Thyroid gland (tissue), 4 donors: ENCODE measurements at places on chromosomes 5 and 9. TPM values are rescaled to one million over a fixed set of nuclear protein-coding genes. Genes with fewer than 3 reads are reported as not detected.

Gene HRCT1
- 4.3 TPM for total RNA-seq

Gene ACTBL2
- not detected for total RNA-seq

Gene TMC1
- 0.13 TPM for total RNA-seq

Gene ARSI
- total RNA-seq = not detected

Gene MELK
- 0.67 TPM for total RNA-seq

Gene UGT3A1
- not detected for total RNA-seq

Gene NMRK1
- total RNA-seq = 20.8 TPM

Gene SPAAR
- total RNA-seq = 4.7 TPM

Gene NDUFS6
- 69.6 TPM for total RNA-seq

Gene VCAN
- 18.7 TPM for total RNA-seq

Gene SPINK6
- not detected for total RNA-seq

Gene FOXD4
- total RNA-seq = 0.89 TPM

GRCh38 chr9:4617752-4618151 is 44.3 kb upstream of the PLPP6 start:
- no peaks in the 10 kb centered on the region for H3K27me3 ChIP-seq
- H3K4me3 ChIP-seq = no peak overlapping the region
- H3K36me3 ChIP-seq = no peaks in the 10 kb centered on the region

DNA sequence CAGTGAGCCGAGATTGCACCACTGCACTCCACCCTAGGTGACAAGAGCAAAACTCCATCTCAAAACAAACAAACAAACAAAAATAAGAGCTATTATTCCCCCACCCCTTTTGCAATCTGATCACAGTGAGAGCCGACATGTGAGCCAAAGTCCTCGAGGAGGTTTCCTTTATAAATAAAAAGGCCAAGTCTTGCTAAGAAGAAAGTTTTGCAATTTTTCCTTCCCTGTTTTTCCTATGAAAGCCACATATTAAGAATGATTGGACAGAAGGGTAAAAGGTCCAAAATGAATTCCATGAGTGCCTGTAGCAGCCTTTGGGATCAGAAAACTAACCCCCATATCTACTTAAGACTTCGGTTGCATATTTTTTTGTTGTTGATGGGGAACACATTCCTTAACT is 179.7 kb downstream of the TSSK1B start:
- no peaks in the 10 kb centered on the region for H3K27me3 ChIP-seq
- H3K36me3 ChIP-seq = no peaks in the 10 kb centered on the region
- H3K27ac ChIP-seq = no peak overlapping the region
- no peak overlapping the region for H3K4me3 ChIP-seq
- H3K4me1 ChIP-seq = no peaks in the 10 kb centered on the region

DNA sequence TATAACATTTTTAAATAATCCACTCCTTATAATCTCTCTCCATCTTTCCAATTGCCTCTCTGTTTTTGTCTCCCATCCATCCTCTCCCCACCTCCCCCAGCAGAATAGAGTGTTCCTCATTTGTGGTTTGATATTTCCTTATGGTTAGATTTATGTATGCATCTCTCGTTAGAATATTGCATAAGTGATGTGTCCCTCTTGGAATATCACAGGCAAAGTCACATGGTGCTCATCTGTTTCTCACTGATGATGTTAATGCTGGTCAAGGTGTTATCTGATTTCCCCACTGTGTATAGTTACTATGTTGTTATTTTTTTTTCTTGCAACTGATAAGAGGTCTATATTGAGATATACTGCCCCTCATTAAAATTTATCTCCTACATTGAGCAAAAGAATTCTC is 3.1 kb upstream of the LRRC70 start:
- DNase-seq = no peak
- H3K4me3 ChIP-seq = no peak overlapping the region
- peaks cover 9% of the 10 kb centered on the region for H3K4me1 ChIP-seq
- H3K36me3 ChIP-seq = no peaks in the 10 kb centered on the region

- no peaks in the 10 kb centered on the region for H3K4me1 ChIP-seq
- no peaks in the 10 kb centered on the region for H3K27me3 ChIP-seq
- no peaks in the 10 kb centered on the region for H3K36me3 ChIP-seq
- no peak overlapping the region for H3K4me3 ChIP-seq
- no peak for DNase-seq
- no peak overlapping the region for H3K27ac ChIP-seq
These were observed 23.9 kb upstream of the TMC1 start for GRCh38 chr9:72497447-72498046.

DNA sequence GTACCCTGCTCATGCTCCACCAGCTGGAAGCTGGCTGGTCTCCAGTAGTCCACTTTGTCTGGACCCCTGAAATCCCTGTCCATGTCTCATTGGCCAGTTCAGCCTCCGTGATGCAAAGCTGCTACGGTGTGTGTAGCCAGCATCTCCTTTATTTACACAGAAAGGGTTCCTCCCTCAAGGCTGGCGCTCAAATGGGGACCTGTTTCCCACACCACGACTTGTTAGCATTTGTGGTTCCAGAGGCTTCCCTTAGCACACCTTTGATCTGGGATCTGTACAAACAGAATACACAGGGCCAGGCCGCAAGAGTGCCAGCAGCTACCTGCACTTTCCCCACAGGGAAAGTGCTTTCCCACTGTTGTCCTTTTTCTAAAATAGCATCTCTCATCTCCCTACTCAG is 5.7 kb upstream of the SMU1 start:
- H3K27me3 ChIP-seq = no peaks in the 10 kb centered on the region
- H3K36me3 ChIP-seq = no peaks in the 10 kb centered on the region
- no peak overlapping the region for H3K27ac ChIP-seq
- no peak for DNase-seq
- no peak overlapping the region for H3K4me3 ChIP-seq
- no peaks in the 10 kb centered on the region for H3K4me1 ChIP-seq

- H3K27me3 ChIP-seq = no peaks in the 10 kb centered on the region
- DNase-seq = no peak
- no peaks in the 10 kb centered on the region for H3K36me3 ChIP-seq
- H3K4me1 ChIP-seq = no peaks in the 10 kb centered on the region
These were observed 248.7 kb upstream of the SLC30A5 start for GRCh38 chr5:68845131-68845530.

GRCh38 chr9:125404733-125405132 is 143.1 kb downstream of the GAPVD1 start:
- DNase-seq = no peak
- no peak overlapping the region for H3K4me3 ChIP-seq
- H3K4me1 ChIP-seq = peaks cover 4% of the 10 kb centered on the region
- H3K27me3 ChIP-seq = no peaks in the 10 kb centered on the region

DNA sequence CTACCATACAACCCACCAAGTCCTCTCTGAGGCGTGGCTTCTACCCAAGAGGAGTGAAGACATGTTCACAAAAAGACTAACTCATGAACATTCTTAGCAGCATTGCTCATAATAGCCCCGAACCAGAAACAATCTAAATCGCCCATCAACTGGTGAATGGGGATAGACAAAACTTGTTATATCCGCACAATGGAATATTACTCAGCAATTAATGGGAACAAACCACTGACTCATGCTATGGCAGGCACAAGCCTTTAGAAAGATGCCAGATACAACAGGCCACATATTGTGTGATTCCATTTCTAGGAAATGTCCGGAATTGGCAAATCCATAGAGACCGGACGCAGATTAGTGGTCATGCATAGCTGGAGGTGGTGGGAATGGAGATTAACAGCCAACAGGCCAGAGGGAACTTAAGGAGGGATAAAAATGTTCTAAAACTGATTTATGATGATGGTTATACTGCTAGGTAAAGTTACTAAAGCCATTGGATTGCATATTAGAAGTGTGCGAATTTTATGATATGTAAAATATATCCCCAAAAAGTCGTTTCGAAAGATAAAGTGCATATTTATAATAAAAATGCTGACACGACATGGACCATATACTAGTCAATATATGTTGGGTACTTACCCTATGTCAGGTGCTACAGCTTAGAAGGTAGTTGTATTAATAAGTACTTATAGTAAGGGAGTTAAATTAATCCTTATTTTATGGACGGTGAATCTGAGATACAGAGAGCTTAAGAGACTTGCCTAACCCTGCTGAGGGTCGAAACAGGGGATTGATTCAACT is 55.4 kb downstream of the LHX2 start:
- H3K36me3 ChIP-seq = no peaks in the 10 kb centered on the region
- H3K27ac ChIP-seq = no peak overlapping the region
- DNase-seq = no peak
- H3K27me3 ChIP-seq = no peaks in the 10 kb centered on the region

DNA sequence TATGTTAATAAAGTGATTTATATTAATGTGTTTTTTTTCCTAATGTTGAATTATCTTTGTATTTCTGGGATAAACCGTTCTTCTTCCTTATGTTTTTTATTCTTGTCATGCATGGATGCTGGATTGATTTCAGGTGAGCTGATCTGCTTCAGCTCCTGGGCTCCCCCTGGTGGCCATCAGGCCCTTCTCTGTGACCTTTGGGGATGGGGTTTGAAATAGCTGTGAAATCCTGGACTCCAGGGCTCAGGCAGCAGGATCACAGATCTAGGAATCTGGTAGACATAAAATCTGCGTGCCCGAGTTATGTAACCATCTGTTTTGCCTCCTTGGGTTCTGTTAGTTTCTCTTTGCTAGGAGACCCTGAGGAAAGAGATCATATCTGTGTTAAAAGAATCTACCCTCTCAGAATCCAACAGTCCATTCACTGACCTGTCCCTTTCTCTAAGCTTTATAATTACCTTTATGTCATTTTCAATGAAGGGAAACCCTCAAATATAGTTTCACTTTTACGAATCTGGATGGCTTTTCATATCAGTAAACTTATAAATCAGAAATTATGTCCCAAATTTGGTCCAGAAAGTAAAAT is 12.2 kb upstream of the OR13J1 start:
- DNase-seq = peak; percentile 92
- H3K4me3 ChIP-seq = no peak overlapping the region
- no peaks in the 10 kb centered on the region for H3K4me1 ChIP-seq
- H3K27me3 ChIP-seq = no peaks in the 10 kb centered on the region
- no peaks in the 10 kb centered on the region for H3K36me3 ChIP-seq

DNA sequence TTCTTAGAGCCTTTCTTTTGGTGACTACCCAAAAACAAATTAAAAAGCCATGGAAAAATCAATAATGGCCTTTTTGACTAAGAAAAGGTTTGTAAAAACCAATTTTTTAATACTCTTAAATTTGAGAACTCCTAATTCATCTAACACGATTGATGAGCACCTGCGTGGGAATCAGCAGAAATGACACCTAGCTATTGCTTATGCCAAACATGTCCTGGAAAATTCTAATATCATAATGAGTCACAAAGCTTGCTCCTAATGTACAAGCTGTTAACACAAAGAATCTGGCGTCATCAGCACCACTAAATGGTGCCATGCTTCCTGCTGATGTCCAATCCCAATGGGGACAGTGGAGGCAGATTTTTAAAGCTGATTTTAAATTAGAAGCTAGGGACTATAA is 146.2 kb upstream of the LRRTM2 start:
- H3K27ac ChIP-seq = no peak overlapping the region
- no peak for DNase-seq
- no peaks in the 10 kb centered on the region for H3K36me3 ChIP-seq

- H3K4me1 ChIP-seq = no peaks in the 10 kb centered on the region
- no peak overlapping the region for H3K4me3 ChIP-seq
- no peak for DNase-seq
- H3K27ac ChIP-seq = no peak overlapping the region
- no peaks in the 10 kb centered on the region for H3K27me3 ChIP-seq
These were observed 191.2 kb downstream of the FAM170A start for GRCh38 chr5:119820608-119821007.

GRCh38 chr5:159038907-159039306 is 60.8 kb downstream of the EBF1 start:
- DNase-seq = no peak
- no peak overlapping the region for H3K4me3 ChIP-seq
- peak overlapping the region; percentile 45 for H3K27ac ChIP-seq
- H3K4me1 ChIP-seq = no peaks in the 10 kb centered on the region

GRCh38 chr5:171454549-171454948 is 35.1 kb downstream of the FGF18 start:
- peak; percentile 86 for DNase-seq
- peaks cover 14% of the 10 kb centered on the region for H3K4me1 ChIP-seq
- no peaks in the 10 kb centered on the region for H3K27me3 ChIP-seq

DNA sequence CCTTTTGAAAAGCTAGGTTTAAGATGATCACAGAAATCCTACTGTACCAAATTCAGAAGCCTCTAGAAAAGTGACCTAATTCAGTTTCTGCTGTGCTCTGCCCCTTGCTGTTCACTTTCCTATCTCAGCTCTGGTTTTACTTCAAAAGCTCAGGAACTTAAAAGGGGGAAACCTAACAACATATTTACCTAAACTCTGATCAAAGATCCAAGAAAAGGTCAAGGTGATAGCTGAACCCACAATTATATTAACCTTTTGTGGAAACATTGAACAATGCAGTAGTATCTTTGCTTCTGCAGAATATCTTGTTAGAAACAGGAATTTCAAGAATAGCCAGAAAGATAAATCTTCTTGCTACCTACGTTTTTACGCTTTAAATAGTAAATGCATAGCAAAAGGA is 568.5 kb downstream of the PDE4D start:
- DNase-seq = no peak
- H3K27ac ChIP-seq = no peak overlapping the region
- H3K4me3 ChIP-seq = no peak overlapping the region
- H3K4me1 ChIP-seq = no peaks in the 10 kb centered on the region
- no peaks in the 10 kb centered on the region for H3K27me3 ChIP-seq

DNA sequence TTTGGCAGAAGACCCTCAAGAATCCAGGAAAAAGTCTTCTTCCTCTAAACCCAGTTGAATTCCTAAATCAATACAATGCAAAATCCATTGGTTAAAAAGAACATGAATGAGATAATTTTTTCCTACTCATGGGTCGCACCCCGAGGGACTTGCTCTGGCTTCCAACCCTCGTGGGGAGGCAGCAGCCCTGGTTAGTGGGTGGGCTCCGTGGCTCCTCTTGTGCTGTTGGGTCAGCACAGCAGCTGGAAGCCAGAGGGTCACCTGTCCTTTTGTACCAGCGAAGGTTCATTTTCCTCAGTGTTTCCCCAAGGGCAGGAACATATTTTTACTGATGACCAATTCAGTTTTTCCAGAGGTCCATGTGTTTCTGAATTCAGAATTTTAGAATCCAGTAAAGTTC is 120.6 kb upstream of the S1PR3 start:
- H3K27ac ChIP-seq = no peak overlapping the region
- H3K4me3 ChIP-seq = no peak overlapping the region
- H3K27me3 ChIP-seq = no peaks in the 10 kb centered on the region
- no peak for DNase-seq
- peaks cover 8% of the 10 kb centered on the region for H3K4me1 ChIP-seq
- H3K36me3 ChIP-seq = no peaks in the 10 kb centered on the region
